ENCODE measurements at places on chromosomes 13 and 19.

DNA sequence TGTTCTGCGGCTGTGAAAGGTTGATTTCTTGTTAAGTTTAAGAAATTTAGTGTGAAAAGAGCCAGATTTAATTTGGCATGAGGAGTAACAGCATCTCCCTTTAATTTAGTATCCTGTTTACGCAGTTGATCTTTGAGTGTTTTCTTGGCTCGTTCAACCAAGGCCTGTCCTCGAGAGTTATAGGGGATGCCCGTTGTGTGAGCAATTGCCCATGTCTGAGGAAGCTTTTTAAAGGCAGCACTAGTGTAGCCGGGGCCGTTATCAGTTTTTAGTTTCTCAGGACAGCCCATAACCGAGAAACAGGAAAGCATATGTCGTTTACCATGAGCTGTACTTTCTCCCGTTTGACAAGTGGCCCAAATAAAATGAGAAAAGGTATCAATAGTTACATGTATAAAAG is 47.5 kb upstream of the ZNF43 start:
- DNase-seq = no peak

GRCh38 chr19:49591731-49592485 is 926 bp downstream of the PRR12 start:
- DNase-seq = peak; percentile 45

DNA sequence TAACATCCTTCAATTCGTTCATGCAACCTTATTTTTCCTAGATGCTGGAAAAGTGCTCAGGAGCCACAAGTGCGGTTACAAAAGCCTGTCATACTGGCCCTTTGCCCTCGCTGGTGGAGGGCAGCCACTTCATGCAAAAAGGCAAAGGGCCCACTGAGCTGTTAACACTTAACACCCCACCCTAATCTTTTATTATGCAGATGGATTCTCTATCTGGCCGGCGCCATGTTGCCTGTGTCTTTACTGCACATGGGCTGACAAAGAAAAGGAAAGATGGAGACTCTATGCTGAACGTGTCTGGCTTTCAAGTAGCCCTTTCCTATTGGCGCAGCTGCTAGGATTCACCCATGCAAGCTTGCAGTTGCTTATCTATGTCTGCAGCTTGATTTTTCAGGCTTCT is 10.8 kb downstream of the OR7D2 start:
- no peak for DNase-seq

DNA sequence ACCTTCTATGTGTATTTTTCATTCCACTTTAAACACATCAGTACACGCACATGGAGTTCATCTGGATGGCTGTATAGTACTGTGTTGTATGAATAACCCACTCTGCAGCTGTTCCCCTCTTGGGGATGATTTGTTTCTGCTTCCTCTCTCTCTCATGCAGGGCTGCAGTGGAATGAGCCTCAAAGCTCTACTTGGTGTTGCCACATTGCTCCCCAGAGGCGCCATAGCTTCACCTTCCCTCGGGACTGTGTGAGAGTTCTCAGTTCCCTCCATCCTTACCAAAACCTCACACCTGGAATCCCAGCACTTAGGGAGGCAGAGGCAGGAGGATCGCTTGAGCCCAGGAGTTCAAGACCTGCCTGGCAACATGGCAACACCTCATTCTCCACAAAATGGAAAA is 28.4 kb upstream of the GPR183 start:
- no peak for DNase-seq

- no peak for DNase-seq
Measured at GRCh38 chr19:31519256-31519655, 170.0 kb upstream of the TSHZ3 start.

GRCh38 chr19:7841751-7842660 is 12.0 kb downstream of the EVI5L start:
- DNase-seq = no peak

DNA sequence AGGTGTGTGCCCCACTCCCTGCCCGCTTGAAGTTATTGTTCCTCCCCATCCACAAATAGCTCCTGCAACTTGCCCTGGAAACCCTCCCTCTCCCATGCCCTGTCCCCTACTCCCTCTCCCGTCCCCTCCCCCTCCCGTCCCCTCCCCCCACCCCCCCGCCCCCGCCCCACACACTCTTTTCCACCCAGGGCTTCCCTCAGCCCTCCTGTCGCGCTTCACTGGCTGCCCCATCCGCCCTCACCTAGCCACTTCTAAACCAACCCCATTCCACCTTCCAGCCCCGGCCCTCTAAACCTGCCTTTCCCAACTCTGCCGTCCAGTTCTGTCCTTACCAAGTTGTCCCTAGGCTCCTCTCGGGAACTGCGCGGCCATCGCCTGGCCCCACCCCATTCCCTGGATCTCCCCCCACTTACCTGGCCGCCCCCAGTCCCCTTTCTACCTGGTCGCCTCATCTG is 993 bp downstream of the RGL3 start:
- no peak for DNase-seq

DNA sequence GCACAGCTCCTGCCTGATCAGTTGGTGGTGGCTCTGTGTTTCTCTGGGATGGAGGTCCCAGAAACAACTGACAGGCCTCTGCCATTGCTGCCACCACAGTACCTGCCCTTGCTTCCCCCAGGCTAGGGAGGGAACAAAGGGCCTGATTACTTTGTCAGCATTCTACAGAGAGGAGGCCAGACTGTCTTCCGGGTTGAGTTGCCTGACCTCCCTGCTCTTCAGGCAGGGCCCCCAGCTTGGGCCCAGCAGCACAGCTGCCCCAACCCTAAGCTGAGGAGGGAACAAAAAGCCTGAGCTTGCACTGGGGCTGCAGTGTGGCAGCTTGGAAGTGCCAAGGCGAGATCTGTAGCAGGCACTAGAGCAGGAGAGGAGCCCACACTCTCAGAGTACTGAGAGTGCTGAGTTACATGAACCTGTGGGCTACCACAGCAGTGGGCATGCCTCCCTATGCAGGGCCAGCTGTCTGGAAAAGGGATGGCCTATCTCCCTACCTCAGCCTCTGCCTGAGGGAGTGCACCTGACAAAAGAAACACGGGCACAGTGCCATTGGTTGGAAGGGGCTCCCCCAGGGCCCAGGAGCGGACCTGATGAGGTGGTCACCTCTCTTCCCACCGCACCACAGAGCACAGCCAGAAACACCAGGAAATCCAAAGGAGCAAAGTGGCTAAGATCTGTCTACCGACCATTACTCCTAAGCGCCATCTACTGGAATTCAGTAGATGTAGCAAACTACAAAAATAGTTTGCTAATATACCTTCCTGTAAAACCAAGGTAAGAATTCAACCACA is 24.4 kb downstream of the SLC25A15 start:
- no peak for DNase-seq

DNA sequence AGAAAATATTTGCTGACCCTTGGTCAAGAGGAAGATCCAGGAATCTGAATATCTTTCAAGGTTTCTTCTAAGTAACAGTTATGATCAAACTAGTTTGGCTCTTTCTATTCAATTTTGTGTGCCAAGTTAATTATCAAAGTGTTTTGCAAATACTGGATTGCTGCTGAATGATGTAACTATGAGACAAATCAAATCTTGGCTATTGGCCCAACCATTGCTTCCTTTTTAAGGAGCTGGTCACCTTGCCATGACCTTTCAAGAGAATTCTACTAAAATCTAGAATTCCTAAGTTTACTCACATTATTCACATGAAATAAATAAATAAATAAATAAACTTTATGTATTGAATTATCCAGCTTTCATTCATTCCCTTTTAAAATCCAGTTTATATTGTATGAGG is 371.8 kb downstream of the SLITRK6 start:
- DNase-seq = no peak

GRCh38 chr19:15402411-15403150 is 16.2 kb downstream of the AKAP8L start:
- no peak for DNase-seq

GRCh38 chr13:108897955-108898354 is 268.5 kb downstream of the MYO16 start:
- DNase-seq = no peak

- DNase-seq = no peak
Measured at GRCh38 chr19:29265436-29265835, 52.5 kb upstream of the UQCRFS1 start.

DNA sequence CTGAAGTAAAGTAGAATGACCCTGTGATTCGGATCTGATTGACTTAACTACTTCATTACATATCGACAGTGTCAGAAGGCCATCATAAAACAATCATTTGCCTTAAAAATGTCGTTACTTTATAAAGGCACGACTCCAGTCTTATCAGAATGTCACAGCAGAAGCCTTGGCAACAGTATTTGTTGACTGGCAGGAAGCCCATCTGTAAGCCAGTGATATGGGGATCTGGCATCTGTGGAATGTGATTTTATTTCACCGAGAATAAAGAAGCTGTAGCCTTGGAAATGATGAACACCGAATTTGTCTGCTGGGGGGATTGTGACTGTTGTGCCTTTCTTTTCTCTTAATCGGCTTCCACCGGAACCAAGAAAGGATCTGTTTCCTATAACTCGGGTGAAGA is 362.5 kb downstream of the TDRD3 start:
- no peak for DNase-seq

- peak; percentile 6 for DNase-seq
Measured at GRCh38 chr13:51614350-51614786, 30.1 kb downstream of the WDFY2 start.

DNA sequence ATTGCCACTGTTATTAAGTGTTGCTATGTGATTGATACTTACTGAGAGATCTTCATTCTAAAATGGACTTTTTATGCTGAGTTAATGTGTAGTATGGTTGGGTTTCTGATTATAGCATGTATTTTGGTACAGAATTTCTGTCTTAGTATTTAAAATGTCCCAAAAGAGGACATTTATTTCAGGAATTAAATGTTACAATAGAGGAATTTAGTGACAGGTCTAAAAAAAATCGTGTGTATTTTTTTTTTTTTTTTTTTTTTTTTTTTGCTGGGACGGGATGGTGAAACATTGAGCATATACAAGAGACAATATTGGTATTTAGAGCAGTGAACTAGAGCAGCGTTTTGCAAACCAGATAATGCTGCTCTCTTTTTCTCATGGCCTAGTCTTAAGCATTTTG is 27.9 kb downstream of the URI1 start:
- no peak for DNase-seq

- no peak for DNase-seq
Measured at GRCh38 chr13:35165205-35165604, 223.1 kb downstream of the NBEA start.

- no peak for DNase-seq
Measured at GRCh38 chr19:48813123-48813913, 2.5 kb upstream of the BCAT2 start.

GRCh38 chr19:29645491-29645867 is 19.8 kb upstream of the PLEKHF1 start:
- no peak for DNase-seq

DNA sequence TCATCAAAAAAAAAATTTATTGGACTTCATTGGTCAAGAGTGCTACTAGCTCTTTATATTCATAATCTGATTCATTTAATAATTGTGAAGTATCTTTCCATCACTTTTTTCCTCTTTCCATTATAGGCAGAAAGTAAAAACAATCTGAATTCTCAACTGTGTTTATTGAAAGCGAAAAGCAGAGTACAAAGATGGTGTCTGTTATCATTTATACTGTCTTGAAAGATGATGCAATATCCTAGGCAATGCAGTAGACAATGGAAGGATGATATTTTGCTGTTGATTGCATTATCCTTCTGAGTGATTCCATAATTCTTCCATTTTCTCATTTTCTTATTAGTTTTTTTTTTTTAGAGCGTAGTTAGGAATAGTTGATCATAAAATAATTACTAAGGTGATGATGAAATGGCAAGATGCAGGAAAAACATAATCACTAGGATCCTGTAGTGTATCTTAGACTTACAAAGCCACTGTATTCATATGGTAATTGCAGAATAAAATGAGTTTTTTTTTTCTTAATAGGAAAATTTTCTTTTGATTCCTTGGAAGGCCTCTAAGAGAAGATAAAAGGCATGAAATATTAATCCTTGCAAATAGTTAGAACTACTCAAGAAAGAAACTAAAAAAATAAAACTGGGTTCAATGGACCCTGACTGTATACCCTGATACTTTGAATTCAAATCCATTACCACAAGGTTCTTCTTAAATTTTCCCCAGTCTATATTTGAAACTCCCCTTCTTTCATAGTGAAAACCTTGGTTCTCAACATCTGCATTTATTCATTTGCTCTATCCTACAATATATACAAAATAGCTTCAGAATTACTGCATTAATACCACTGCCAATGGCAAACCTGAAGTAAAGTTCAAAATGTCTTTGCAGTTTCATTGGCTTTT is 11.6 kb downstream of the URI1 start:
- no peak for DNase-seq

- no peak for DNase-seq
Measured at GRCh38 chr19:2076526-2076944, 19.6 kb downstream of the MOB3A start.

DNA sequence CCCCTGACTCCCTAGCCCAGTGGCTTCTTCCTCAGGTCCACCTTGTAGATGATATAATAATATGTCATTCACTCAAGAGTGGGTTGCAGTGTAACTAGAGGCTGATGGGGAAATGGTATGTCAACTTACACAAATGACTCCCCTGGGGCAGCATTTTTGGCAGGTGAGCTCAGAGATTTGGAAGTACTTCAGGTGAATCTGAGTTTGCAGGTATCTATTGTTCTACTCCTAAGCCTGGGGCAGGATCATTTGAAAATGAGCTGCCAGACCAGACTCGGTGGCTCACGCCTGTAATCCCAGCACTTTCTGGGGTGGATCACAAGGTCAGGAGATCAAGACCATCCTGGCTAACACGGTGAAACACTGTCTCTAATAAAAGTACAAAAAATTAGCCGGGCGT is 11.6 kb upstream of the CNMD start:
- no peak for DNase-seq

All from effector CD8-positive, alpha-beta T cell (primary cell).